ENCODE measurements at places on chromosomes 12 and 14. TPM values are rescaled to one million over a fixed set of nuclear protein-coding genes. Genes with fewer than 3 reads are reported as not detected.

The DLGAP5 gene
- polyA plus RNA-seq = 12.8 TPM

The RPL10L gene
- not detected for polyA plus RNA-seq

The MYH7 gene
- 452 TPM for polyA plus RNA-seq

The SGPP1 gene
- polyA plus RNA-seq = 10.4 TPM

The TOMM20L gene
- polyA plus RNA-seq = not detected

The OTUB2 gene
- polyA plus RNA-seq = 0.77 TPM

The AQP2 gene
- not detected for polyA plus RNA-seq
